ENCODE measurements at places on chromosomes 6 and 20.
A peak's percentile ranks its signal among the peaks of the same experiment; 100 is the strongest.

- no peak for DNase-seq
Observed at GRCh38 chr6:141729146-141729545, 403.6 kb upstream of the GJE1 start.

DNA sequence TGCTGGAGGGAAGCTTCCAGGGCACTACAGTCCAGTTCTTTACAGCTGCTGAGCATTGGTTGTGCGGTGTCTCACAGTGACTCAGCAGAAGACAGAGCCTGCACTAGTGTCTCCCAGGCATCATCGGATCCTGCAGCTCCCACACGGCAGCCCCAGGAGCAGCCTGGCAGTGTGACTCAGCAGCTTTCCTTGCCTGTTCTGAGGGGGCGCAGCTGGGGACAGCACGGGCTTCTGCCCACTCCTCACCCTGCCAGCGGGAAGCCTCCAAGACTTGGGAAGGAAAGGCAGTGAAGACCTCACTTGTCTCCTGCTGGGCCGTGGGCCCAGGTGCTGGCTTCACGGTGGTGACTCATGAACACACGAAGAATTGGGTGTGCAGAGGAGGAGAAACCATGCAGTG lies 165.4 kb downstream of the SYNDIG1 start:
- no peak for DNase-seq

DNA sequence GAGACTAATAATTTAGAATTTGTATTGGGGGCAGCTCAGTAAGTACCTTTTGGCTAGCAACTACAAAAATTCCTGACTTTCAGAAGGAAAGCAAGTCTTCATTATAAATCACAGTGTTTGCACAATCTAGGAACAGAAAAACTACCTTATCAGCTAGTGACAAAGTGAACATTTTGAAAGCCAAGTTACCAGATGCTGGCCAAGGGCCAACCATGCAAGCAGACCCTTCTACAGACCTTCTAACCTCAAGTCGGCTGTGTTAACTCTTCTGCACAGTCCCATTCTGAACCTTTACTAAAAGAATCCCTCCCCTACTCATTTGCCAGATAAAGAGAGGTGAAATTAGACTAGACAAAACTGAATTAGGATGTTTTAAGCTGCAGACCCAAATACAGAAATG lies 341.9 kb downstream of the COL12A1 start:
- no peak for DNase-seq

- DNase-seq = no peak
Observed at GRCh38 chr6:79635232-79635543, 4.1 kb downstream of the SH3BGRL2 start.

DNA sequence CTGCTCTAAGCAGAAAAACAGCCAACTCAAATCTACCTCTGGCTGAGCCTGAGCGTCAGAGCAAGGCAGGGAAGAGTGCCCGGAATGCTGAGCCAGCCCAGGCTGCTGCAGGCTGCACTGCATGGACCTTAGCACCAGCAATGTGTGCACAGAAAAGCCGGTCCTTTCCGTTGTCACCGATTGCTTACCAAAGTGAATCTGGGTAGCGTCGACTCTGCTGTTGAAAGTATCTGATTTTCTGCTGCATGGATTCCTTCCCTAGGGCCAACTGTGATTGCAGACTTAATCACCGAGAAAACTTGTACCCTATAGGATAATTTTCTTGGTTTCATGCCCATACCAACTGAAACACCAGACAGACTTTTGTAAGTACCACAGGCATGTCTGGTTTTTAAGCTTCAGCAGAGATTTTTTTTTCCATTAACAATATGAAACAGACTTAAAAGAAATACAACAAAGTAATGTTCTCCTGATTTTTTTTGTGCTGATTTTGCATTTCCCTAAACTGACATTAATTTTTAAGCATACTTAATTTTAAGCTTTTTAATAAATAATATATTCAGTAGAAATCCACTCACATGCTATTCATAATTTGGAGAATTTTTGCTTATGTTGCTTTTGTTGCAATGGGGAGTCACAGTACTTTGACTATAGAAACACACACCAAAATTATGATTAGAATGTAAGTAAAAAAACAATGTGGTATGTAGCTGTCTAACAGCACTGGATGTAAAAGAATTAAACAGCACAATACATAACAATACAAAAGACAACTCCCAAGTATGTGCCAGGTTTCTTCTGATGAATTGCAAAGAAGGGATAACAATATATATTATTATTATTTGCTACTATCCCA lies 218.0 kb downstream of the THBS2 start:
- no peak for DNase-seq

DNA sequence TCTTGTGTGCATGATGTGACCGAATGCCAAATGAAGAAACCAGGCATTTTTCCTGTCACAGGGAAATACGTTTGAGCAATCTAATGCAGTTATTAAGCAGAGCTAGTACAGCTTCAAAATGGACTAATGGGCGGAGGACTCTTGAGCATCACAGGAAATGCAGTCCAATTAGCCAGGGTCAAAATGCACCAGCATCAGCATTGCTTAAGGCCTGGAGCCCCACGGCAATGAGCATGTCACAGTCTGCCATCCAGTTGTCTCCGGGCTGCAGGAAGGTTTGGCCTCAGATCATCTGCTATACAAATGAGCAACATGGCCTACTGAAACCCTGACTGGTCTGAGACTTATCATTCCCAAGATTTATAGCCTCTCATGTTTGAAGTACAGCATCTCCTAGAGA lies 652.1 kb upstream of the SLC35B3 start:
- no peak for DNase-seq

DNA sequence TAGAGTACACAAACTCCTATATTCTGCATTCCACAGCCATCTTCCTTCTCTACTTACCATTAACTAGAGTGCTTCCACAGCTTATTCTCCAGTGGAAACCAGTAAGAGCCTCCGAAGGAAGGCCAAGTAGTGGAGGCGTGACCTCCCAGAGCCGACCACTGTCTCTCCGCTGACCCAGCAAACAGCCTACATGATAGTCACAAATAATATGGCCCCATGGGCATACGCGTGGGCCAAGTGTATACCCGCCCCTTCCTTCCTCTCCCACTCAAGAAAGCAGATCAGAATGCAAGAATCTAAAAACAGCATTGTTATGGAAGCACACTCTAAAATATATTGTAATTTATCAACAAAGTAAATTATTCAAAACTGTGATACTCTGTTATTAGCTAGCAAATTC lies 526.6 kb upstream of the JARID2 start:
- DNase-seq = no peak

GRCh38 chr6:157253017-157253416 lies 70.3 kb downstream of the TMEM242 start:
- no peak for DNase-seq

DNA sequence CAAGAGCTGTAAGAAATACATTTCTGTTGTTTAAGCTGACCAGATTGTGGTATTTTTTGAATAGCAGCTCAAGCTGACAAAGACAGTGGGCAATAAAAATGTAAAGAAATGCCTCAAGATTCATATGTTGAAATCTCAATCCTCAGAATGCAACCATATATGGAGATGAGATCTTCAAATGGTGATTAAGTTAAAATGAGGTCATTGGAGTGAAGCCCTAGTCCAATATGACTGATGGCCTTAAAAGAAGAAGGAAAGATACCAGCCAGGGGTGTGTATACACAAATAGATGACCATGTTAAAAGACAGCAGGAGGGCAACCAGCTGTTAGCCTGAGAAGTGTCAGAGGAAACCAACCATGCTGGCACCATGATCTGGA lies 7.1 kb upstream of the DDO start:
- DNase-seq = no peak

- no peak for DNase-seq
Observed at GRCh38 chr20:38272398-38272797, 11.9 kb upstream of the KIAA1755 start.

DNA sequence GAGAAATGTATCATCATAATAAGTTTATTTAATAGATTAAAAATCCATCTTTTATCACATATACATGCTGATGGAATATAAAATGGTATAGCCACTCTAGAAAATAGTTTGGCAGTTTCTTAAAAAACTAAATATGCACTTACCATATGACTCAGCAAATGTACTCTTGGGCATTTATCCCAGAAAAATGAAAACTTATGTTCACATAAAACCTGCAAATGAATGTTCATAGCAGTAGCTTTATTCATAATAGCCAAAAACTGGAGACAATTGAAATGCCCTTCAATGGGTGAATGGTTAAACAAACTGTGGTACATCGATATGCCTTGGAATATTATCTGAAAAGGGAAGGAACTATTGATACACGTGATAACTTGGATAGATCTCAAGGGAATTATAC lies 6.4 kb upstream of the NCOA7 start:
- no peak for DNase-seq

DNA sequence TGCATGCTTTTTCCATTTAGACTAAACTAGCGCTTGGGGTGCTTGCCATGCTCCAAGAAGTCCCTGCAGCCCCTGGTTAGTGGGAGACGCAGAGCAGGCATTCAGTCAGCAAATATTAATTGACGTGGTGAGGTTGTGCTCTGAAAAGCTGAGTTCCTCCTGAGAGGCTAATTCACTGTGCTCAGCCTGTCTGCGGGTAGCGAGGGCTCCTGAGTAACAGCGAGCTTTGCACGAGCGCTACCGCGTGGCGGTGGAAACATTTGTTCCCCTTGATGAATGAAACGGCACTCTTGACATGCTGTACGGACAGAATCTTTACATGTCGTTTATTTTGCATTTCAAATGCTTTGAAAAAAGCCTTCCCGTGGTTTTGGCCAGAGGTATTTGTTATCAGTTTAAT lies 170.6 kb upstream of the AGPAT4 start:
- DNase-seq = no peak

DNA sequence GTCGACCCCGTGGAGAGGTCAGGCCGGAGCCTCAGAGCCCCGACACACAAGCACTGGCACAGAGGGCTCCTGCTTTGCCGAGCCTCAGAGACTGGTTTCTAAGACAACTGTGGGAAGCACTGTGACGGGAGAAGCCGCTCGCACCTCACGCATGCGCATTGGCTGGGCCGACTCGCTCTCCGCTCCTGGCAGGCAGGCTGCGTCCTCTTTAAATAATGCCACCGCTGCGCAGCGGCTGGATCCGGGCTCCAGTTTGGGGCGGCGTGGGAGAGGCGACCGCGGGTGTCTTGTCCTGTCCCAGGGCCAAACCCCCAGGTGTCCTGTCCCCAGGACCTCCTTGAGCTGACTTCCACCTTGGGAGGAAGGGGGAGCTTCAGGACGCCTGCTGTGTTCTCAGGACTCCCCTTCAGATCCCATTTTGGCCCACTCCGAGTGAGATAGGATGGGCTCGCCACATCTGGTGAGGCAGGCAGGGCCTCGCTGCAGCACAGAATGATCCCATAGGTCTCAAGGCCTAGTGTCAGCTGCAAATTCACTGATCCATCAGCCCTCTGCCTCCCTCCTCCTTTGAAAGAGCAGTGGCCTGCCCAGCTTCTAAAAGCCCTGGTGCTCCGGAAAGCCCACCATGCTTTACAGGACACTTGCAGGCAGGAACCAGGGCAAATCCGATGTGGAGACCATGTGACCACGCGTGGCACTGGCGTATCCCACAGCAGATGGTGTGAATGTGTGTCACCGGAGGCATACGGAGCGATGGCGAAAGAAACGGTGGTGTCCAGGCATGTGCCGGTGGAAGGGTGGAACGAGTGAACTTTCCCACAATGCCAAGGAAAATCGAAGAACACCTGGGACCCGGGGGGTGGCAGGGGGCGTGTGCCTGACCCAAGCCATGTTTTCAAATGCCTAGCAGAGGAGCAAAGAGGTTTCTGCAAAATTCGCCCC lies 169.3 kb upstream of the ZNF337 start:
- DNase-seq = peak; percentile 14

GRCh38 chr6:139282684-139283083 lies 9.1 kb downstream of the TXLNB start:
- DNase-seq = no peak

- no peak for DNase-seq
Observed at GRCh38 chr6:165661664-165662025, 1.4 kb downstream of the PDE10A start.

DNA sequence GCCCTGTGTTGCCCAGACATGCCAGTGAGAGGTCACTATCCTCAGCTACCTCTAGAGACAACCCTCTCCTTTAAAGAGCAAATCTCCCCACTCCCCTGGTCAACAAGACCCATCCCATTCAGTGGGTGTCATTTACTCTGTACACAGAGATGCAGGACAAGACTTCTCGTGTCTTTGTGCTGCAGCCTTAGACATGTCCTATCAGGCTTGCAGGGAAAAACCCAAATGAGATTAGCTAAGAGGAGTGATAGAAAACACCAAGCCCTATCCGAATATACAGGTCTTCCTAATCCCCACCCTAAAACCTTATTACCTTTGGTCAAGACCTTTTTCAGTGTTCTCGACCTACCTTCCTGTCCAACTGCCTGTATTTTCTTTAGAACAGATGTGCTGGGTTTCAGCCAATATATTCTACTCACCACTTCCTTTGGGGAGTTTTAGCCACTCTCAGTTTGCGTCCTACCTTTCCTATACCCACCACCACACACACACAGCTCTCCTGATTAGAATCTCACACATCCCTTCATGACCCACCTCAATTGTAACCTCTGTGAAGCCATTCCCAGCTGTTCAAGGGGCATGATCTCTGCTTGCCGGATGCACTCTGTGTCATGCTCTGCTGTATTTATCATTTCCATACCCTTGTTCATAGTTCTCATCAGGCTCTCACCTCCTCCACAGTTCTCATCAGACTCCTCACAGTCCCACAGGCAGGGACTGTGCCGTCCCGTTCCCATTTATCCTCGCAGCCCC lies 39.7 kb downstream of the TRAM2 start:
- no peak for DNase-seq

DNA sequence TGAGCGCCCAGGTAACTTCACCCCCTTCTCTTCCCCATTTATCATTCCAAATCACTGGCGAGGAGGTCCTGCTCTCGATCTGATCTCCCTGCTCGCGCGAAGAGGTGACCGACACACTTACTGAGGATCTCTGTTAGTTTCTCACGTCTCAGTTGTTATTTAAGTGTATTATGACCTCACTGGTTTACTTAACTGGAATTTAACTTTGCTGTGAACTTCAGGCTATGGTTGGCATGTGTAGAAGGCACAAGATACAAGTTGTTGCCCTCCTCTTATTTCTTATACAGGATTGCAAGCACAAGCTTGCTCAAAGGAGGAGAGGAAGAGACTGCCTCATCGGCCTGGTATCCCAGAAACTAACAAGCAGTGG lies 1.2 kb downstream of the RNF217 start:
- no peak for DNase-seq

DNA sequence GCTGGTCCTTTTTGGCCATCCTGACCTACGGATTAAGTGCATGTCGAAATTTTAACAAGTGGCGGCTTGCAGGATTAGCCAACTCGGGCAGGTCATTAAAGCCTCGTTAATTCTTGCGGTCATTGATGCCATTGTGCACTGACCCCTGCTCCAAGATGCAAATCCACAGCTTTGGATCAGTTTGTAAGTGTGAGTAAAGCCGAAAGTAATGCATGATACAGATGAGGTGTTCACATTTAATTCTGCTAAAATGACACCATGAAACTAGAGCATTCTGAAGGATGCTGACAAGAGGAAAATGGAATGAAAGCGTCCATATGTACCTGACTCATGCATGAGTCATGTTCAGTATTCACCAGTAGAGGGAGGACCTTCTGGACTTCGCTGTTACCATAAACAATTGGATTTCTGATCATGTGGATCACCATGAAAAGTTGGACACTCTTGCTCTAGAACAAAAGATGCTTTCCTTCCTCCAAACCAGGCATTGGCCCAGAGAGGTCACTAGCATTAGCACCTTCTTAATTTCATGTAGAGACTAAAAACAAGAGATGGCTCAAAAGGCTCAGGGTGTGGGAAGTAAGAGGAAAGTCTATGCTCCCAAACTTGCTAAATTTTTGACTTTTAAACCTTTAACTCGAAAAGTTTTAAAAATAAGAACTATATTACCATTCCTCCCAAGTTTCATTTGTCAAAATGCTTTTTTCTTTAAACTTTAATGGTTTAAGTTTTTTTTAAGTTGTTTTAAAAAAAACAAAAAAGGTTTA lies 48.0 kb downstream of the MUC22 start:
- no peak for DNase-seq

All from cortex of kidney (tissue), 1 donor.